ENCODE measurements at places on chromosomes 13 and 19. TPM values are rescaled to one million over a fixed set of nuclear protein-coding genes. Genes with fewer than 3 reads are reported as not detected.
A peak's percentile ranks its signal among the peaks of the same experiment; 100 is the strongest.

RASAL3 gene
- total RNA-seq = 130 TPM

AXL gene
- 0.18 TPM for total RNA-seq

RETN gene
- not detected for total RNA-seq

GRCh38 chr19:16078759-16079707 lies 2.7 kb downstream of the TPM4 start:
- H3K4me1 ChIP-seq = peaks cover 73% of the 10 kb centered on the region
- H3K36me3 ChIP-seq = peaks cover 49% of the 10 kb centered on the region
- H3K27me3 ChIP-seq = no peaks in the 10 kb centered on the region
- H3K4me3 ChIP-seq = peak overlapping the region; percentile 85
- DNase-seq = peak; percentile 74

GRCh38 chr13:23445794-23446193 lies 12.3 kb upstream of the SACS start:
- H3K36me3 ChIP-seq = no peaks in the 10 kb centered on the region
- no peak for DNase-seq
- H3K27me3 ChIP-seq = peaks cover 3% of the 10 kb centered on the region
- H3K4me3 ChIP-seq = no peak overlapping the region
- no peak overlapping the region for H3K27ac ChIP-seq

DNA sequence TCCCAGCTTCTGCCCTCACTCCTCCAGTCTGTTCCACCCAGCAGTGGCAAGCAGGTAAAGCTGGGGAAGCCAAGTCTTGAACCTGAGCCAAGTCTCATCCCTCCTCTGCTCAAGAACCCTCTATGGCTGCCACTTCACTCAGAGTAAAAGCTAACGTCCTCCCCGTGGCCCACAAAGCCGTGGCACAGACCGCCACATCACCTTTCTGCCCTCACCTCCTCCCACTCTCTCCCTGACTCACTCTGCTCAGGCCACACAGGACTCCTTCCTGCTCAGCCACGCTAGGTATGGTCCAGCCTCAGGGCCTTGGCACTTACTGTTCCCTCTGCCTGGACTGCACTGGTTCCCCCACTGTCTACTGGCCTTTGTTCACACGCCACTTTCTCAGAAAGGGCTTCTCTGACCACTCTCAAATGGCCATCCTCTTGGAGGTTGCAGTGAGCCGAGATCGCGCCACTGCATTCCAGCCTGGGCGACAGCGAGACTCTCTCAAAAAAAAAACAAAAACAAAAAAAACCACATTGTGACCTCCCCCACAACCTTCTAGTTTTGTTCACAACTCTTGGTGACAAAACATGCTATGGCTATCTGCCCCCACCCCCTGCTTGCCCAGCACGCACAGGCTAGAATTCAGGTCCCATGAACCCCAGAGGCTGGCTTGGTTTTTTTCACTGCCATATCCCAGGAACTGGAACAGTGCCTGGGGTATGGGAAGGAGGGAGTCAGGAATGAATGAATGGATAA lies 15.8 kb downstream of the NDUFB7 start:
- no peaks in the 10 kb centered on the region for H3K27me3 ChIP-seq
- peaks cover 11% of the 10 kb centered on the region for H3K4me1 ChIP-seq
- H3K4me3 ChIP-seq = no peak overlapping the region
- H3K27ac ChIP-seq = no peak overlapping the region
- DNase-seq = no peak

DNA sequence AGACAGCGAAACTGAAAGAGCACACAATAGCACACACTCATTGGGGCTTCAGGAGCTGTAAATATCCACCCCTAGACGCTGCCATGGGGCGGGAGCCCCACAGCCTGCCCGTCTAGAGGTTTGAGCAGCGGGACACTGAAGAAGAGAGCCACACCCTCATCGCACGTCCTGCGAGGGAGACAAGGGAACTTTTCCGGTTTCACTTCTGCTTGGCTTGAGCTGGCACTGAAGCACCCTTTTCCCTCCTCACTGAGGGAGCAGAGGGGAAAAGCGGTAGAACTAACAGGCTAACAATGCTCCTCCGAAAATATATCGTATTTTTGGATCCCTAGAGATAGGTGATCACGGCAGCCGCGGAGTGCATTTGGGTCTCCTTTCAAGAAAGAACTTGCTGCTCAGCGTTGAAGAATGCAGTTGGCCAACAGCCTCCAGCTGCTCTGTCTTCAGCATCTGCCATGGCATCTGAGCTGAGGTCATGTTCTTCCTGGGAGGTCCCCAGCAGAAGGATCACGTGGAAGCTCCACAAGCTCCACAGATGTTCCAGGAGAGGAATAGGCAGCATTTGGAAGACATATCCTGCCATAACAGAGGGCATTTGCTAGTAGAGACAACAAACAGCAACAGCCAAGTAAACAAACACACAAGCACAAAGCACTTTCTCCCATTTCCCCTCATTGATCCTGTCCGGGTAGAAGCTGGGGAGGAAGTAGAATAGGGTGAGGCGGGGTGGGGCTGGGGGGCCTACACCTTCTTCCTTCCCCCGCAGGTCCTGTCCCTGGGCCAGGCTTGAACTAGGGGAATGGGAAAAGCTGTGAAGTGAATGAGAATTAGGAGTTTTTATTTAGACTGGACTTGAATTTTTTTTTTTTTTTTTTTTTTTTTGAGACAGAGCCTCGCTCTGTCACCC lies 44.8 kb upstream of the ALOX5AP start:
- peak; percentile 15 for DNase-seq
- no peaks in the 10 kb centered on the region for H3K36me3 ChIP-seq
- peak overlapping the region; percentile 21 for H3K27ac ChIP-seq
- peaks cover 10% of the 10 kb centered on the region for H3K4me1 ChIP-seq
- H3K27me3 ChIP-seq = peaks cover 18% of the 10 kb centered on the region
- H3K4me3 ChIP-seq = peak overlapping the region; percentile 68

- H3K4me1 ChIP-seq = no peaks in the 10 kb centered on the region
- H3K27ac ChIP-seq = no peak overlapping the region
Observed at GRCh38 chr13:38103851-38104250, 234.3 kb upstream of the TRPC4 start.

GRCh38 chr19:3969435-3970312 lies 1.2 kb downstream of the DAPK3 start:
- H3K4me1 ChIP-seq = peaks cover 25% of the 10 kb centered on the region
- no peak for DNase-seq
- peak overlapping the region; percentile 91 for H3K4me3 ChIP-seq
- H3K36me3 ChIP-seq = peaks cover 13% of the 10 kb centered on the region
- no peaks in the 10 kb centered on the region for H3K27me3 ChIP-seq

All from activated T-helper 1 cell treated with anti-CD3 and anti-CD28 coated beads, Interleukin-12 subunit alpha, Interleukin-12 subunit beta, Interleukin-2, Interleukin-4 antibody, amounts not matched to agents 30 ng/mL and 10 ng/mL and 1 ng/mL, durations not matched to agents 14 hours and 24 hours and 36 hours (primary cell).